Stimulated activated CD4-positive, alpha-beta T cell treated with anti-CD3 and anti-CD28 coated beads, Interleukin-2, amount 100 ng/mL, for 48 hours (primary cell): ENCODE measurements at places on chromosomes 6 and 20.
A peak's percentile ranks its signal among the peaks of the same experiment; 100 is the strongest.

GRCh38 chr6:24494821-24495795 lies at the start of gene ALDH5A1:
TSS of gene ALDH5A1 (plus strand) at chr6:24494969. CDS start at chr6:24494997, 28 bp downstream.
- DNase-seq: peak; percentile 69

GRCh38 chr6:110482774-110483400 lies 6.5 kb upstream of the SLC22A16 start:
- DNase-seq: no peak

DNA sequence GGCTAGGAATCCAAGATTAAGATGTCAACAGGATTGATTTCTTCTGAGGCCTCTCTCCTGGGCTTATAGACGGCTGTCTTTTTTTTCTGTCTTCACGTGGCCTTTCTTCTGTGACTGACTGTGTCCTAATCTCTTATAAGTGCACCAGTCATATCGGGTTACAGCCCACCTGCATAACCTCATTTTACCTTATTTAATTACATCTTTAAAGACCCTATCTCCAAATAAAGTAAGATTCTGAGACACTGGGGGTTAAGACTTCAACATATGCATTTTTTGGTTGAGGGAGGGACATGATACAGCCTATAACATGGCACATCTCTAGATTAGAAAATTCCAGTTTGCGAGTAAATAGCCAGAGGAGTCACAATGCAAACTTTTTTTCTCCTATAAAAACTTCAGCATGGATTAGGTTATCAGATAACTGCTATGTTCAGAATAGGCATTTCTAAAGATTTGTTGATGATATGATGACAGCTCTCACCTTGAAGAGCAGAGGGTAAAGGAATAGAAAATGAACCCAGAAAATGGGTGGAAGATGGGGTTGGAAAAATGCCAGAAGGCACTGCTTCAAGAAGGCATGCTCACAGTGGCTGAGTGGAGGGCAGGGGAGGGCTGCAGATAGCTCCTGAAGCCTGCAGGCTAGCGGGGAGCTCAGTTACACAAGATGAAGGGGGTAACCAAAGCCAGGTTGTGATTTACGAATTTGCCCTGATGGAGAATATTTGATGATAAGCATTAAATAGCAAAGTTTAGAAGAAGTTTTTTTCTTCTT lies 8.7 kb upstream of the PDE7B start:
- DNase-seq: no peak

GRCh38 chr6:75096966-75097365 lies 108.9 kb downstream of the COL12A1 start:
- no peak for DNase-seq

DNA sequence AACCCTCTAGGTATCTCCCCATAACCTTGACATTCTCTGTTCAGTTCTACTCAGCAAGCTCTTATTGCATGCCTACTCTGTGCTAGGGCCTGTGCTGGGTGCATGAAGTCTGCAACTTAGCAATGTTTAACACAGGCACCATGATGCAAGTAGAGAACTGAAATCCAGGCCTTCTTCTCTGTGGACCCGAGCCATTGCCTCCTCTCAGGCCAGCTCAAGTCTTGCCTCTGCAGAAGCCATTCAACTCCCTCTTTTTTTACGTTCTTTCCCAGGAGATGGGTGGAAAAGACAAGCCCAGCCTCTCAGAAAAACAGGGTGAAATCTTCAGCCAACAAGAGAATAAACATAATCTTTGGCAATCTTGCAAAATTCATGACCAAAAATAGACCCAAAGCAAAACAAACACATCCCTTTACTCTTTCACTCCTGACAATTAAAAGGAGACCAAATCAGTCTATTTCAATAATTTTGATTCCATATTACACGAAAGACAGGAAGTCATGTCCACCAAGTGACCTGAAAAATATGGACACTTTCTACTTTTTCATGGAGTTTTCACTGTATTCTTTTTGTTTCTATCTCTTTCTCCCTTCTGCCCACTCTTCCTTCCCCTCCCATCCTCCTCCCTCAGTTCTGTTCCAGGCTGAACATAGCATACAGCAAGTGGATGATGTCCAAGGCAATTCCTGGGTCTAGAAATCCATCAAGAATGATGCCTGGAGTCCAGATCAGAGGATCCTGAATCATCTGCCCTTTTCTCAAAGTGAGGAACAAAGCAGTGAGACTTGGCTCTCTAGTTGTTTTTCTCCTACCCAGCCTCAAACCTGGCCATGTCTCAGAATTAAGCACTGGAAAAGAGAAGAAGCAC lies 45.4 kb upstream of the MOCS1 start:
- no peak for DNase-seq

- no peak for DNase-seq
These were observed 20.9 kb downstream of the DLL1 start for GRCh38 chr6:170269846-170270541.

- no peak for DNase-seq
These were observed 28.5 kb upstream of the CITED2 start for GRCh38 chr6:139402876-139403386.

- no peak for DNase-seq
These were observed 4.2 kb downstream of the MYCT1 start for GRCh38 chr6:152701863-152702401.

DNA sequence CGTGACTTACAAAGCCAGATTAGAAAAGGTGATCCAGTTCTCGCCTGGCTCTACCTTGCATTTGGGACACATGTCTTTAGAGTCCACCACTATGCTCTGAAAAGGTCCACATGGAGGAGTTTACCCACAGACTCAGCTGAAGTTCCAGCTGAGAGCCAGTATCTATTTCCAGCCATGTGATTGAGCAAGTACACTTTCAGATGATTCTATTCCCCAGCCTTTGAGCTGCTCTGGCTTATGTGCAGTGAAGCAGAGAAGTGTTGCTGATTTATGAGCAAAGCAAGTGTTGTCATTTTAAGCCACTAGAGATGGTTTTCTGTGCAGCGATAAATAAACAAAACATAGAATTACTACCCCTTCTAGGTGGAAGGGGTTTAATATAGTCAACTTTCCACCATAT lies 520.8 kb upstream of the RNF217 start:
- DNase-seq: no peak

DNA sequence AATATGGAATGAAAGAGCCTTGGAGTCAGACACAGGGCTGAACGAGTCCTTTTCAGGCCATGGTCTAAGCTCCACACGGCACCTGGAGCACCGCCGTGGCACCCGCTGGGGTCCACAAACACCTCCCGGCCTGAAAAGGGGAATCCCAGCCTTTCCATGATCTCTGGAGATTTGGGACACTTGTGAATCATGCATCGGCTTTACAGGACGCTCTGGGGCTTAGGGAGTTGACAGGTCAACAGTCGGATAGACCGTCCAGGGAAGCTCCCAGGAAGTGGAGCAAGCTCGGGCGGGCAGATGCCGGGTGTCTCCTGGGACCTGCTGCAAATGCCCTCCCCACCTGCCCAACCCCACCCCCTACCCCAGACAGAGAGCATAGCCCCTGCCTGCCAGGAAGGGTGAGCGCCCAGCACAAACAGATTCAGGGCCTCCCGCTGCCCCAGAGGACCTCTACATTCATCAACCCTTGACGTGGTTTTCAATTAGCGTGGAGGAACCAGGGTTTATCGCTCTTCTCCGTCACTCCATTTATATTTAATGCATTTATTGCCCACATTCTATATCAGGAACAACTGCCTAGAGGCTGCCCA lies 53.6 kb downstream of the YTHDF1 start:
- no peak for DNase-seq

- DNase-seq: no peak
These were observed at the start of gene SIRPA for GRCh38 chr20:1894951-1895673. TSS of gene SIRPA (plus strand) at chr20:1895407. CDS start at chr20:1895448, 41 bp downstream.

DNA sequence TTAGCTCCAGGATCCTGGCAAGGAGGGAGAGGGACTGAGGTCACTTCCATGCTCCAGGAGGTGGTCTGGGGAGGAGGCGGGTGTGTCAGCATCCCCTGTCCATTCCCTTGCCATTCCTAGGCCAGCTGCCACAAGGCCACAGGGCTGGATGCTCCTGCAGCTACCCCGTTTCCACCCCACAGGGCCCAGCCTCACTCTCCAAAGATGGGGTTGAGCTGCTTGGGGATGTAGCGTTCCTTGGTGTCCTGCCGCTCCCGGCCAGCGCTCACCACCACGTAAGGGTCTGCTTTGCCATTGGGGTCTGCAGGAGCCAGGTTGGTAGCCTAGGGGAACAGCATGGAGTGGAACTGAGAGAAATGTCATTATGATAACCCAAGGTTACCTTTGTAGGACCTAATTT lies 23.0 kb downstream of the ERGIC3 start:
- DNase-seq: no peak

DNA sequence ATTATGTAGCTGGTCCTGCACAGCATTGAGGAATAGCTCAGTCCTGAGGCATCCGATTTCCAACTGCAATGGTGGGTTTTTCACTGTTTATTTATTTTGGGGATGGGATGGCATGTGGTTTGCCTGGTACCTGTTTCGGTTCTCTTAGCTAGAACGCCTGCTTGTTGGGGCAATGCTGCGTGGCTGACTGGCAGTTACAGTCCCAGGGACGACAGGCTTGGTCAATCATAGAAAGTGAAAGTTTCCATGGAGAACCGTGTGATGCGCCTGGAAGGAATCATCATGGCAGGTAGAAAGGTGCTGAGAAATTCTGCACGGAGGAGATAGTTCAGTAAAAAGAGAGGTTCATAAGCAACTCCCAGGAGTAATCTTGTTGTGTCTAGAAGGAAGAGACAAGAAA lies 18.4 kb downstream of the ID4 start:
- DNase-seq: no peak

GRCh38 chr6:2659882-2660281 lies 90.8 kb downstream of the MYLK4 start:
- no peak for DNase-seq

GRCh38 chr6:10310330-10310653 lies 104.6 kb downstream of the TFAP2A start:
- DNase-seq: no peak

DNA sequence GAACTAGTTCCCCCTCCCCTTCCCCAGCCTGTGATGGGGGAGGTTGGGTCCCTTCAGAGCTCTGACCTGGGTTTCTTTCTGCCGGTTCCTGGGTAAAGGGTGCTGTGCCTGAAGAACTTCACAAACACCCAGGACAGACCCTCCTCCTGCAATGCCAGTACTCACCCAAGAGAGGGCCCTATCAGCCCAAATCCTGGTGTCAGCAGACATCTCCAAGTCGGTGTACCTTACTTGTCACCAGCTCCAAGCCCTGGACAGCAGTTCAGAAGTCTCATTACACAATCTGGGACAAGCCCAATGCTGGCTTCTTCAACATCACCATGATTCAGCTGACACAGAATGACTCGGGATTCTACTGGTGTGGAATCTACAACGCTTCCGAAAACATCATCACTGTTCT lies 467 bp downstream of the TREML4 start:
- no peak for DNase-seq

GRCh38 chr6:92507552-92507951 lies 911.8 kb downstream of the EPHA7 start:
- DNase-seq: no peak

DNA sequence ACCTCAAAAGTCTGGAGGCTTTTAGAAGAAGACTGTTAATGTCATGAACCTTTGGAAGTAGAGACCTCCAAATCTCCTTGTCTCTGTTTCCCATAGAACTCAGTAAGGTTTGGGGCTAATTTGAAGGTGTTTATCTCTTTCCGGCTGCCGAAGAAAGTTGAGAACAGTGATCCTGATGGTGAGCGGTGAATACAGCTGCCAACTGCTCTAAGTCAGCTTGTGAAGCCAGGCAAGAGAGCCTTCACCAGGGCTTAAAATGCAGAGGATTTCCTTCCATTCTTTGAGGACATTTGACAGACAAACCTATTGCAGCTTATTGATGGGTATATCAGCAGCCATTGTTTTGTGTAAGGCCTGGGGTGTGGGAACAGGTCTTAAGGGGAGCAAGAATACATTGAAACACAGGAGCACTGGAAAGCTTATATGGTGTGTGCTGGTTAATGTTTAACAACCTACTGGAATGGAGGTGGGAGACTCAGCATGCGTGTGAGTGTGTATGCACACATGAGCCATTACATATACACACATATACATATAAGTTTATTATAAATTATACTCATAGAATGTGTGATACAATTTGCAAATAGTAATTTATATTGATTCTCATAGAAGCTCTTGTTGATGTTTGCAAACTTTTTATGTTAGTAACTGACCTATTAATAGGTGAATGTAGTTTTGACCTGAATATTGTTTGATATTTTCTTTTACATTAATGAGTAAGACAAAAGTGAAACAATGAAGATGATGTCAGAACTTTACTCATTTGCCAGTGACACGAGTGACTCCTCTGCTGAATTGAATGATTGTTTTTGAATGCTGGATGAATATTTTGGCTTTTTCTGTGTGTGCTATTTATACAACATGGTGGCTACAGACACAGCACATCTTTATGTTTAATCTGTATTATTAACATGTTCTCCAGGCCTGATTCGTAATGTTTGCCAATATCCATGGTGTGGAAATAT lies 18.1 kb downstream of the PLEKHG1 start:
- DNase-seq: no peak

DNA sequence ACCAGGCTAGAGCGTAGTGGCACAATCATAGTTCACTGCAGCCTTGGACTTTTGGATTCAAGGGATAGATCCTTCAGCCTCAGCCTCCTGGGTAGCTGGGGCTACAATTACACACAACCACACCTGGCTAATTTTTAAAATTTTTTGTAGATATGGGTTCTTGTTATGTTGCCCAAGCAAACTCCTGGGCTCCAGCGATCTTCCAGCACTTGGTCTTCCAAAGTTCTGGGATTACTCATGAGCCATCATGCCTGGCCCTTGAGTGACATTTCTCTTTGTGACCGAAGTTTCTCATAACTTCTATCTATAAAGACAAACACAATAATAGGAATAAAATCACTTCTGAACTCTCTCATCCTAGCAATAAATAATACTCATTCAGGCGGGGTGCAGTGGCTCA lies 26.1 kb upstream of the GMPR start:
- no peak for DNase-seq

GRCh38 chr6:144634371-144634770 lies 349.2 kb downstream of the UTRN start:
- DNase-seq: no peak

GRCh38 chr20:63536241-63536977 lies 767 bp downstream of the PTK6 start:
- DNase-seq: no peak

- DNase-seq: no peak
These were observed 37.5 kb upstream of the KLHL31 start for GRCh38 chr6:53703047-53703446.

GRCh38 chr6:15137086-15137485 lies 108.8 kb upstream of the JARID2 start:
- DNase-seq: no peak

DNA sequence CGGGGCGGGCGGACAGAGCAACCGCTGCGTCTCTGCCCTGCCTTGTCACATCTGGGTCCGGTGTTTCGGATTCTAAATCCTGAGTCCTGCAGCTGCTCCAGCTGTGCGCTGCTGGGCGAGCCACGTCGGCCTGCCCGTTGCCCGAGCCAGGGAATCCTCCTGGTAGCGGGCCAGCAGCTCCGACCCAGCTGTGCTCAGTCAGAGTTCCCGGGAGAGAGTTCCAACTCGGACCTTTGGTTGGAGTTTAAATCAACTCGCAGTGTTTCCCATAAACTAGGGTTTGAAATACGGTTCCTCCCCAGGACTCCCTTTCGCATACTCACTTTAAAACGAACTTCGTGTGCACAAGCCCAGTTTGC lies 315 bp upstream of the PDE10A start:
- no peak for DNase-seq

GRCh38 chr6:30541515-30542403 lies 14.5 kb downstream of the GNL1 start:
- DNase-seq: peak; percentile 79
